ENCODE measurements at places on chromosomes 3 and 15.

GRCh38 chr3:37979541-37980461, 10.8 kb upstream of the VILL start:
- no peak for DNase-seq

DNA sequence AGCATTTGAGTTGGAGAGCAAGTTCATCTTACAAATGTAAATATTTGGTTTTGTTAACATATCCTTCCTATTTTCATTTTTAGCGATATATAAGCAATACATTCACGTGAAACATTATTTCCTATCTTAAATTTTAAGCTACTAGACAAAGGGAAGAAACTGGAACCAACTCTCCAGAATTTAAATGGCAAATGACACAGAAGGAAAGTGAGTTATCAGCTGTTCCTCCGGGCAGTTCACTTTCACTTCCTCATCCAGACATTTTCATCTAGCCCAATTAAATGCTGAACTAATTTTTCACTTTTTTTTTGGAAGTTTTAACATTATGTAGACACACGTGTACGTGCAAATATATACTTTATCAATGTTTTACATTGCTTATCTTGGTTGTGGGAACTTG, 58.7 kb downstream of the MORC1 start:
- no peak for DNase-seq

GRCh38 chr15:40121911-40122638, 13.4 kb upstream of the BMF start:
- DNase-seq = no peak

DNA sequence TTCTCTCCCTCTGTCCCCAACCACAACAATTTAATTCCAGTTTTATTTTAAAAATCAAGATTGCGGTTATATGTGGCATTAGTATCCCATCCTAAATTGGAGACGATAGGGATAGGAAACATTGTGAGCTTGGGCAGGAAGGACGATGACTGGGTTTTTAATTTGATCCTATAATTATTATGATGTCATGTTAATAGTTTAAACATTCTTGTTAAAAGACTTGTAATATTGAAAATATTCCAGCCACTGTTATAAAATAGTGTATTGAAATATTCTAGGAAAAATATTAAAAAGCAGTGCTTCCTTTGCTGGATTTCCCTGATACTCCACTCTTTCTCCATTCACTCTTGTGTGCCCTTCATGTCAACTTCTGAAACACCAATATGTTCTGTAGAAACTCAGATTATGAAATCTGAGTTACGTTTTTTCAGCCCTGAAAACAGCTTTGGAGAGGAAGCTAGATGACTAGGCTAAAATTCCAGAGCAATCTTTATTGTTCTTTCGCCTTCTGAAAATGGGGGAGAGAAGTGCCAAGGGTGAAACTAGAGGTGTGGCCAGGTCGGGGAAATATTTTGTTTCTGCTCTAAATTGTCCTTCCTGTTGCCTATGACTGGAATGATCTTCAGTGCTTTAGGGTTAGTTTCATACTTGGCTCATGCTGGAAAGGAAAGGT, 46.1 kb upstream of the MAP3K13 start:
- DNase-seq = peak; percentile 3

GRCh38 chr3:146142757-146143156, 18.2 kb downstream of the PLOD2 start:
- DNase-seq = peak; percentile 62

DNA sequence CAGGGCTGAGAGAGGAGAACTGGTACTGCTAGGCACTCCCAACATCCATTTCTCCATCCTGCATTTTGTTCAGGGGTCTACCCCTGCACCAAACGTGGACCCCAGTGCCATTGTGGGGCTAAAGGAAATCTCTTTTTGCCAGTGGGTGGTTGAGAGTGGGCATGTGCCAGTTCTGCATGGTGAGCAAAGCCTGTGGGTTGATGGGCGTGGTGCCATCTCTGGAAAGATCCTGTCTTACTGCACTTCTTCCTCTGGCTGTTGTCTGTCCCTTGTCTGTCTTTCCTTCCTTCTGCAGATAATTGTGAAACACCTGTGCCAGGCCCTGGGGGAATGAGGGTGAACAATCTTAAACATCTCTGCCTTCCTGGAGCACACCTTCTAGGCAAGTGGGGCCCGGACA, 1.4 kb upstream of the RARRES1 start:
- no peak for DNase-seq

DNA sequence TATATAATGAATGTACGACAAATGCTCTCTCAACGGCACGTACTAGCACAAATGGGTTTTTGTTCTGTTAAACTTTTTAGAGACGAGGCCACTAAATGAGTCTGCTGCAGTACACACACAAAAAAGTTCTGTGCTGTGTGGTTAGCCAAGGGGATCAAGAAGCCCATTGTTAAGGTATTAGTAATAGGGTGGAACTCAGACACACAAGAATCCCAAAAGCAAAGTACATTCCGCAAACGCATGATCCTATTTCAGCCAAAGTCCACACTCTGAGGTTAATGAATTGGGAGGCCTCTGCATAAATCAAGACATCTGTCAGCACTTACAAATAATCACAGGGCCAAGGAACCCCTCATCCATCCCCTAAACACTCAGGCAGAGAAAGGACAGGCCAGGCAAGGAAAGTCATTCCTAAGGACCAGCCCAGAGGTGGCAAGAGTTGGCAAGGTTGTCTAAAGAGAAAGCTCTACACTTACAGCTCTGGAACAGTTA, 12.1 kb downstream of the OSBPL10 start:
- peak; percentile 97 for DNase-seq

DNA sequence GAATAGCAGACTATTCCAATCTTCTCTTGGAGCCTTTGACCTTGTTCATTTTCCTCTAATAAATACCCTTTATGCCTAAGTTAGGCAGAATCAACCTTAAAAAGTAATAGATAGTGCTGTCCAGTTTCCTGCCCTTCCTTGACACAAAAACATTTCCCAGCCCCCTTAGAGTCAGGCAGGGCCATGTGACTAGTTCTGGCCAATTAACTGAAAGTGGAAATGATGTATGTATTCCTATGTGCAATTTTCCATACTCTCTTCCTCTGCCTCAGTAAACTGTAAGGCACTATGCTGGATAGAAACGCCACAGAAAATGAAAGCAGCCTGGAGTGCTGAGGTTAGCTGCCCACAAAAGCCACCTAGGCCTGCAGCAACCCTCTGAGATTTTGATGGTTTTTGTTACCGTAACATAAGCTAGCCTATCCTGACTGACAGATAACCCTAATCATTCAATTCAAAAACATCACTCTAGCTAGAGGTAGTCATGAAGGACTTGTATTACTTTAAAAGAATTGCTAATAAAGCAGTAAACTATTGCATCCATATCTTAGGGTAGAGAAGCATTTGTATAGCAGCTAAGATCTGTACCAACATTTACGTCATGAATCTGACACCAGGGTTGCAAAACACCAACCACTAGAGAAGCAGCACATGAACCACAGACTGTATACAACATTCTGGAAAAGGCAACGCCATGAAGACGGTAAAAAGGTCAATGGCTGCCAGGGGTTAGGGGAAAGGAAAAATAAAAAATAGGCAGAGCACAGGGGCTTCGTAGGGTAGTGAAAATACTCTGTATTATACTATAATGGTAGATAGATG, 112.9 kb downstream of the ULK4 start:
- DNase-seq = no peak

- DNase-seq = peak; percentile 44
Observed at GRCh38 chr3:43330981-43331380, 44.6 kb downstream of the SNRK start.

- DNase-seq = no peak
Observed at GRCh38 chr3:167899093-167899492, 163.6 kb downstream of the SERPINI1 start.

DNA sequence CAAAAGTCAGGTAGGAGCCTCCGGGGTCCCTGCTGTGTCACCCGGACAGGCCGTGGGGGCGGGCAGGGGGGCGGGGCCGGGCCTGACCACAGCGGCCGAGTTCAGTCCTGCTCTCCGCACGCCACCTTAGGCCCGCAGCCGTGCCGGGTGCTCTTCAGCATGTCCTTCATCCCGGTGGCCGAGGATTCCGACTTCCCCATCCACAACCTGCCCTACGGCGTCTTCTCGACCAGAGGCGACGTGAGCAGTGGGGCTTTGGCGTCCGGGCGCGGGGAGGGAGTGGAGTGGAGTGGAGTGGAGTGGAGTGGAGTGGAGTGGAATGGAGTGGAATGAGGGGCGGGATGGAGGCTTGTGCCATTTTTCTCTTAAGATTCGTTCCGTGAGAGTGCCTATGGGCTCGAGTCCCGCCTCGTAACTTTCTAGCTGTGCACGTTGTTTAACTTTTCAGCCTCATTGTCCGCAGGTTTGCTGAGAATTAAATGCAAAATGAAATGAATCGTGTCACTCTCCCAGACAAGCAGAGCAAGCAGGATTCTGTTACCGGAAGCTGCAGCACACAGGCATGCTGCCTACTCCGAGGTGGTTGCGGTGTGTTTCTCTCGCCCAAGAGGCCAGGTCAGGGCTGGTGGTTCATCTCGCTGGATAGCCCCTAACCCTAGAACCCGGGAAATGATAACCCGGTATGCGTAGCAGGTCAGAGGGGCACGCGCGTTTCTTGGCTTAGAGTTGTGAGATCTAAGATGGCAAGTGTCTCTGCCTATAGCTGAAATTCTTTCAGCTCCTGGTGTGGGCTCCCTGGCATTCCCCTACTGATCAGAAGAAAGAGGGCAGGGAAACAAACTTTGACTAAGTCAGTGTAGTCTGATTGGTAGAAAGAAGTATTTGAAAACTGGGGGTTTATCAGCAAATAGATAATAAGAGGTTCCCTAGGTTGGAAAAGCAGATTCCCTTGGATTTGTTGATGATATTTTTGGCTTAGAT, at the start of gene FAH:
FAH (plus strand) TSS at position 104 of the 981 bp plus-strand sequence; CDS start at position 160, 56 bp downstream.
- DNase-seq = peak; percentile 43
